Fibroblast of lung (primary cell): ENCODE measurements at places on chromosomes 7 and 10.

GRCh38 chr10:102394801-102395399 is 605 bp upstream of the NFKB2 start:
- peak; percentile 43 for DNase-seq

DNA sequence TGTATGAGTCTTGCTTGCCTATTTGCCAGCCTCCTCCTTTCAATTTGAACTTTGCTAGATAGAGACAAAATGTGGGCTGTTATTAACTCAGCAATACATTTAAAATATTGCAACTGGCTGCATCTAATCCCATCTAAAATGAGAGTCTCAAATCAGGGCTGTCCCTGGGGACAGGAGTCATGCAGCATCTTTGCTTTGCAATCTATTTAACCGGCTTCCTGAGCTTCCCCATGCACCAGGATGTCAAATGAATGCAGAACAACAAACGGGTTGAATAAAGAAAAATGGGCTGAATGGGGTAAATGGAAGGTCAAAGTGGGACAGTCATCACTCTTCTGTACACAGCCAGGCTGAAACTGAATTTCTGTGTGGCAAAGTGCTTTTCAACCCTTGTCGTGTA is 89.2 kb downstream of the AOAH start:
- no peak for DNase-seq

- DNase-seq: no peak
Observed at GRCh38 chr7:8739837-8740236, 306.4 kb downstream of the NXPH1 start.

DNA sequence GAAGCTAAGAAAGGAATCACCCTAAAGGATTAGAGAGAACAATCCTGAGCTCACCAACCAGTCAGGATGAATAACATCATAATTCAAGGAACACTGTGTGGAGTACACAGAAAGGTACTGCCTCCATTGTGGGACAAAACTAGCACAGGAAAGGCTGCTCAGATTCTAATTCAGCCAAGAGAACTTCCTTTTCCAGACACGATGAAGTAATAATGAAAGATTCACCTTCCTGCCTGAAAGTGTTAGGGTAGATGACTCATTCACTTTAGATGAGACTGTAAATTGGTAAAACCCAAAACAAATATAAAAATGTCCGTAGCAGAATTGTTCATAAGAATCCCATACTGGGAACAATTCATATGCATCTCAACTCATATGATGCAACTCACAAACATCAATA is 167.2 kb downstream of the CDC14C start:
- DNase-seq: no peak

GRCh38 chr7:25802473-25802872 is 349.5 kb upstream of the NFE2L3 start:
- no peak for DNase-seq

DNA sequence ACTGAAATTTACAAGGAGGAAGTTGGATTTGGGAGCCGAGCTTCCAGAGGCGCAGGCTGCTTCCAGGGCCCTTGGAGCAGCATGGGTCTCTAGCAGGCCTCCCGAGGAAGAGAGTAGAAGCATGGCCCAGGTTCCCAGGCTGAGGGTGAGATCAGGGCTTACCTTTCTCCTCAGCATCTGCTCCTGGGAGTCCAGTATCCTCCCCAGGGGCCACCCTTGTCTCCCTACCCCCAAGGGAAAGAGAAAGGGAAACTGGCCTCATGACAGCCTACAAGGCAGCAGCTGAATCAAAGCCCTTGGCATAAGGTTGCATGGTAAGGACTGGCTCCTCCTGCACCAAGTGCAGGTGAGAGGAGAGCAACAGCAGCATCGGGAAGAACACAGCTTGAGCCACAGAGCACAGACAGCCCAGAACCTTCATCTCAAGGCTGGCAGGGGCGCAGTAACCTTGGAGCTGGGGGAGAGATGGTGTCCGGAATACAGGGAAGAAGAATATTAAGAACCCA is 114.5 kb downstream of the MARCHF5 start:
- DNase-seq: no peak

DNA sequence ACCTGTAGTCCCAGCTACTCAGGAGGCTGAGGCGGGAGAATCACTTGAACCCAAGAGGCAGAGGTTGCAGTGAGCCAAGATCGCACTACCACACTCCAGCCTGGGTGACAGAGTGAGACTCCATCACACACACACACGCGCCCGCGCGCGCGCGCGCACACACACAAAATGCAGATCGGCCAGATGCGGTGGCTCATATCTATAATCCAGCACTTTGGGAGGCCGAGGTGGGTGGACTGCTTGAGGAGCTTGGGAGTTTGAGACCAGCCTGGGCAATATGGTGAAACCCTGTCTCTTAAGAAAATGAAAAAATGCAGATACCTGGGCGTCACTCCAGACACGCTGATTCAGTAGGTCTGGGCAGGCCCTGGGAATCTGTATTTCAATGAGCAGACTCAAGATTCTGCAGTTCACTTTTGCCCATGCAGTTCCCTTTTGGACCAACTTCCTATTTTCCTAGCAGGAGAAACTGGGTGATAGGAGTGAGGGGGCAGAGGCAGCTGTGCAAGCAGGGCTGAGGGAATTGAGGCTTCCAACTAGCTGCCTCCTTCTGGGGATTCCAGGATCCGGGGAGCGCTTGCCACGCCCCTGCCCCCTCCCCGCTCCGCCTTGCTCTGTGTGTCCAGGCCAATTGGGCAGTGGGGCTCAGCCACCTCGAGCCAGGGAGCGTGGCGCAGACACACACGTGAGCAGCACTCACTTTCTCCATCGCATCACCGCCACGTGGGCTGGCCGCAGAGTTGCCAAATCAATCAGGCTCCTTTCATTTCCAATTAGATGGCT is 173.6 kb downstream of the SH3PXD2A start:
- DNase-seq: no peak

DNA sequence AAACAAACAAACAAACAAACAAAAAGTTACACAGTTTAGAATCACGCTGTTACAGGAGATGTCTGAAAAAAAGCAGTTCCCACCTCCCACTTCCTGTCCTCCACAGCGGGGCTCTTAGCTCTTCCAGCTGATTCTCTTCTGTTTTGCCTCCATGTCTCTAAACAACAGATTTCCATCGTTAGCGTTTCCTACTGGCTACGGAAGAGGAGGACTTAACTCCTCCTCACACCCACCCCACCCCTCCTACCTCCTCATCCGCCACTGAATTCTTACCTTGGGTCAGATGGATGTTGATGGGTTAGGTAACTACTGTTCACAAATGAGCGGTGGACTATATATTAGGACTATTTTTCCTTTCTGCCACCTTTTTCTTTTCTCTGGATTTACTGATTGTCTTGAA is 36.8 kb upstream of the NUB1 start:
- no peak for DNase-seq

GRCh38 chr10:82037076-82037475 is 162.1 kb downstream of the NRG3 start:
- no peak for DNase-seq

- no peak for DNase-seq
Observed at GRCh38 chr10:121668314-121669027, 70.2 kb upstream of the FGFR2 start.

GRCh38 chr10:119550827-119551226 is 8.3 kb upstream of the RGS10 start:
- DNase-seq: no peak

DNA sequence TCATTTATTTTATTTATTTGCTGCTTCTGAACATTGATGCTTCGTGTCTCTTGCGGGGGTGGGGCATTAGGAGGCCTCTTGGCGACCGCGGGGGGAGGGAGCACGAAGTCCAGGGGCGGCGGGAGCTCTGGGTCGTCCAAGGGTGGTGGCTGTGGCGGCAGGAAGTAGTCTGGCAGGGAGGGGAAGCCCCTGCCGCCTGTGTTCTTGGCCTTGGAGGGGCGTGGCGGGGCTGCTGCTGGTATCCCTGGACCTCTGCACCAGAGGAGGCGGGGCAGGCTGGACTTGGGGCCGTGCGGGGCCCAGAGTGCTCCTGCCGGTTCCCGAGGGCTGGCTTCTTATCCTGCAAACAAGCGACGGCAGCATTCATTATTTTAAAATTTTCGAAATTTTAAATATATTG is 70.5 kb upstream of the ABI1 start:
- DNase-seq: no peak

DNA sequence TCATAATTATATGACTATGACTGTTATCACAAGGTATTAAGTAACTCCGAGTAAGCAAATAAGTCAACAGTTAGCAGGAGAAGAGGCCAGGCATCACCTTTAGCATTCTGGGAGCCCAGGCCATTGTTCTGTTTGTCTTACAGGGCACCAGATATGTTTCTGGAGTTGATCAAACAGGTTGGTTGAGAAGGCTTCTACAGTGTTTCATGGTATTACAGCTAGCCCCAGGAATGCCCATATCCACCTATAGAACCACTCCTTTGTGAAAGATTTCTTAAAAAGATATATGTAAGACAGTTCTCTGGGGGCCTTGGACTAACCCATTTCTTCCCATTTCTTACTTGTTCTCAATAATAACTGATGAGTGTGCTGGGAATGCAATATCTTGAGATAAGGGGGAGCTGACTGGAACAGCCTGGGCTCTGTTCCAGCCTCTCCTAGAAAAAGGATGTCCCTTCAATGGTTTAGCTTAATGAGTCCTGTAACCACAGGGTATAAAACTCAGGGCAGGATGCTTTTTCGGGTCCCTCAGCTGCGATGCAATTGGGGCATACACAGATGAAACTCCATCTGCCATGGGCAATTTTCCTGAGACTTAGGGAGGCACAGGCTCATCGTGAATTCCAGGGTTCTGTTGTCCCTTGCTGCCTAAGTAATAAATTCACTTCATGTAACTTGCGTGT is 286.4 kb downstream of the BAMBI start:
- DNase-seq: no peak

DNA sequence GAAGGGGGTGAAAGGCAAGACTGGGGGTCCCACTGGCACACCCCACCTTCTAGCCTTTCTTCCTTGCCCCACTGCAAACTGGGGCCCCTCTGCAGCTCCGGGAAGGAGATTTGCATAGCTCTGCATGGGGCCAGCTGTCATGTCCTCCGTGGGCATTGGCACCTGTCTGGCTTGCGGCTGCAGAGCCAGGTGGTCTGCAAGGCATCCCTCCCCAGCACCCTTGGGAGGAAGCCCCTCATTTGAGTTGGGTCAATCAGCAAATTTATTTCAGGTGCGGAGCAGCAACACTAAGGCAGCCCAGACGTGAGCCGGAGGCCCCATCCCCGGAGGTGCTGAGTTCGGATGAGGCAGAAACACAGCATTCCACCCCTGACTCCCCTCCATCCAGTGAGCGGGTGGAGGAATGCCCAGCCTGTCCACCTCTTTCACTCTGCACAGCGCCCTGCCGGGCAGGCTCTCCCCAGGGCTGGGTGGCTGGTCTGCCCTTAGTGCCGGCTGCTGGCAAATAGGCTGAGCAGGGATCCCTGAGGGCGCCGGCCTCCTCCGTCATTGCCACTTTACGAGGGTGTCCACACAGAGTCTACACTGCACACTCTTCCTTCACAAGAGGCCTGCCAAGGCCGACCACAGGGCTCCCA is 143.2 kb downstream of the TCERG1L start:
- no peak for DNase-seq

DNA sequence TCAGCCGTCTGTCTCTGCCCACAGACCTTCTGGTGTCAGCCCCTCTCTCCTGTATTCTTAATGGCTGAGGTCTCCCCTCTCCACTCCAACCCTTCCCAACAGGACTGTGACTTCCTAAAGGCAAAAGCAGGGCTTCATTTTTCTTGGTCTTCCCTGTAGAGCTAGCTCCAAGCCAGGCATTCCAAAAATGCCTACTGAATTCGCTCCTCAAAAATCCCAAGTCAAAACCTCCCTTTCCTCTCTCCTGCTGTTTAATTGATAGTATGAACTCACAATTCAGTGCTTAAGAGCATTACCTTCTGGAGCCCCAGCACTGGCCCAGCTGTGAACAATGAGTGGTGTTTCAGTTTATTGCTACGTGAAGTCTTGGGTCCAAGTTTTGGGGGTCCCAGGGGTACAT is 628.4 kb downstream of the PARD3 start:
- DNase-seq: no peak

- no peak for DNase-seq
Observed at GRCh38 chr10:19724287-19724686, 91.9 kb upstream of the PLXDC2 start.

DNA sequence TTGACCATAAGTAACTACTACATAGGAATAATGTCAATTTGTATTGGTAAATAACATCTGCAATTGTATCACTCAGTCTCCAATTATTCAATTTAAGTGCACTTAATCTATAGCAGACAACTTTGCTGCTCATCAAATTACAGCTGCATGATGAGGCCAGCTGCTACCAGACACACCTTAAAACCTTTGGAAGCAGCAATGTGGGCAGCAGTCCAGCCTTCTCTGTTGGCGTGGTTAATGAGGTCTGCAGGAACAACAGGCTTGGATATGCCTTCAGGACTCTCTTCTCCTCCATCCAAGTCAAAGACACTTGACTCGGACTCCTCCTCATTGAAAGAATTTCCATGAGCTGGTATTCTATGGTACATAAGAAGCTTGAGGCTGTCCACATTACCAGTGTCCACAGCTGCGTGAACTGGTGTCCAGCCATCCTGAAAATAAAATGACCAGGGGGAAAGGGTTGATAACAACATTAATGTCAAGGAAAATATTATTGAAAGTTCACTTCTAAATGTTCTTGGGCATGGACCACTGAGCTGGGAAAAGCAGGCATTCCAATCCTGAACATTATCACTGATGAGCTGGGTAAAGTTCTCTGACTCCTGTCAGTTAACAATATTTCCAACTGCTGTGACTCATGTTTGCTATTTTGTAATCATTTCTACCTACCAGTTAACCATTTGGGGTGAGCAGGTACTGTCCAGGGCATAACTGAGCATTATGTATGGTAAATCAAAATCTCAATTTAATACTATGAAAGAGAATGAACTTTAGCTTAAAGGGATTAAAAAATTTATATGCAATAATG is 95.7 kb downstream of the CTTNBP2 start:
- DNase-seq: peak; percentile 9

GRCh38 chr7:128247640-128248194 is 6.6 kb downstream of the LEP start:
- peak; percentile 31 for DNase-seq

- no peak for DNase-seq
Observed at GRCh38 chr7:159139639-159140038, 5.0 kb downstream of the VIPR2 start.

GRCh38 chr10:48525113-48525512 is 79.8 kb downstream of the ARHGAP22 start:
- DNase-seq: no peak

DNA sequence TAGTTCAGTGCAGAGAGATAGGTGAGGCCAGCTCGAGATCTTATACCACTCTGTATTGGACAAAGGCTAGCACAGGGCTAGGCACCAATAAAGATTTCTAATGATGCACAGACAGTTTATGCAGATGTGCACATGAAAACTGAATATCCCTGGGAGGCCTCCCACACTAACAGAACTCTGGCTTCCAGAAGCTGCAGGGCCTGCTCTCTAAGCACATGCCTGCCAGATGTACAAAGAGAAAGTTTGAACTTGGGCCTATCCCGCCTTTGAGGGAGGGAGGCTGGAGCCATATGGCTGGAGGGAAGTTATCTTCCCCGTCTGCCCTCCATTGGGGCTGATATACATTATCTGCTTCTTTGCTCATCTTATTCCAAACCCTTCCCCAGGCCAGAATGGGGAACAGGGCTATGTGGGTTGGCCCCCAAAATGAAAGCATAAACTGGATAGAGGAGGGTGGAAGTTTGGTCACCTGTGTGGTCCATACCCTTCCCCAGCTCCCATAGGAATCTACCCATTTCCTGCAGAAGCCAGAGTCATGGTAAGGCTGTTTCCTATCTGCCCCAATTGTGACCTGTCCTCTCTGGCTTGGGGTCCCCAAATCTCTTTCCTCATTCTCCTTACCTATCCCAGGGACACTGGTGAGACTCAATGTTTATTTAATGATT is 3.8 kb downstream of the KAZALD1 start:
- DNase-seq: peak; percentile 75

- DNase-seq: no peak
Observed at GRCh38 chr7:117971556-117972244, 98.5 kb upstream of the CTTNBP2 start.

- DNase-seq: peak; percentile 62
Observed at GRCh38 chr10:31000867-31001266, 30.8 kb downstream of the ZNF438 start.
